ENCODE measurements at places on chromosomes 5 and 9.

DNA sequence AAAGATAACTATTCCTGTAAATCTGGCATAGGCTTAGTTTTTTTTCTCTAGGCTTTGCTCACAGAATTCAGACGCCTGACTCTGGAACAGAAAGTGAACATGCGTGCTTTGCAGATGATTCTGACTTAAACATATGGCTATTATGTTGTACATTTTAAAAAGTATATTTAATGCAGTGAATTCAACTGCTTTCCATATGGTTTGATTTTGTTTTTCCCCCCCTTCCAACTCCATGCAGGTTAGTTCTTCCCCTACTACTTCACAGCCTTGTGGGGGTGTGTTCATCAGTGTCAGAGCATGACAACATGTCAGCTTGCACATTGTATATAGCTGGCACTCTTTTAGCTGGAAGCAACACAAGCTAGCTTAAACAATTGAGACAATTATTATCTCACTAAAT lies 226.8 kb downstream of the TMEM167A start:
- no peak for DNase-seq

GRCh38 chr5:79436821-79437220 lies 77.1 kb downstream of the HOMER1 start:
- DNase-seq, result no peak

DNA sequence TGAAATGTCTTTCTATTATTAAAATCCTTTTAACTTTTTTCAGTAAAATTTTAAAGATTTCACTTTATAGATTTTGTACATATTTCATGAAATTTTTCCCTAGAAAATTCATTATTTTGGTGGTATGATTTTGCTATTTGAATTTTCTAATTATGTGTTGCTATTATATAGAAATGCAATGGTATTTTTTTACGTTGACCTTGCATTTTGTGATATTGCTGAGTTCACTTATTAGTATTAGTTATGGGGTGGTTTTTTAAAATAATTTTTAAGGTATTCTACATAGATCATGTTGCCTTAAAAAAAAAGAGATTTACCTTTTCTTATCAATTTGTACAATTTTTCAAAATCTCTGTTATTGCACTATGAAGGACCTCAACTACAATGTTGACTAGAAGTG lies 458.3 kb downstream of the TLE1 start:
- DNase-seq, result no peak

DNA sequence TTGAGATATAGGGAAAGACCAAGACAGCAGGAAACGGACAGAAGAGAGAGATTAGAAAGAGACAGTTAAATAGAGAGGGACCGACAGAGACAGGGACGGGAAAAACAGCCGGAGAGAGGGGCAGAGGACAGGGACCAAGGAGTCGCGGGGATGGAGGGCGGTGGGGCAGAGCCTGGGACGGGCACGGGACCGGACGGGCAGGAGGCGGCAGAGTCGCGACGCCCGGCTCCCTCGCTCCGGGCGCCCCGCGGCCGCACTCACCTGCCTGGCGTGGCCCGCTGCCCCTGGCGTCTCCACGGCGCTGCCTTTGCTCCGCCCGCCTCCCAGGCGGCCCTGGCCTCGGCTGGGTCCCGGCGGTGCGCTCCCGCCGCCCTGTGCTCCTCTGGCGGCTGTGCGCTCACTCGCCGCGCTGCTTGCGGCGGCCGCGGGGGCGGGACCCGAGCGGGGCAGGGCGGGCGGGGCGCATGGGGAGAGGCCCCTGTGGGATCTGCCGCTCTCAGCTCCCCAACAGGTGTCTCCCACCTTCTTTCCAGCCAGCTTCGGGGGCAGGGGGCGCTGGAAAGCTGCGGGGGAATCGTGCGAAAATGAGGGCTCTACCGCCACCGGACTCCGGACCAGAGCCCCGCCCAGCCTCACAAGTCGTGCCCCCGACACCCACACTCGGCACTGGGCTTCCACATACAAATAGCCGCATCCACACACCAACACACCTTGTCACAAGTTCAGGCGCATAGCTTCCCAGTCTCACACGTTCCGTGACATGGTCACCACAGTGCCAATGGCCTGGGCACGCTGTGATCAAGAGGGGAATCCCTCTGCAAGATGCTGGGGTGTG lies at the start of gene ARID3C:
TSS of gene ARID3C (minus strand) at position 411 of the 835 bp plus-strand sequence. CDS start 1,052 bp downstream, outside the sequence.
- no peak for DNase-seq

DNA sequence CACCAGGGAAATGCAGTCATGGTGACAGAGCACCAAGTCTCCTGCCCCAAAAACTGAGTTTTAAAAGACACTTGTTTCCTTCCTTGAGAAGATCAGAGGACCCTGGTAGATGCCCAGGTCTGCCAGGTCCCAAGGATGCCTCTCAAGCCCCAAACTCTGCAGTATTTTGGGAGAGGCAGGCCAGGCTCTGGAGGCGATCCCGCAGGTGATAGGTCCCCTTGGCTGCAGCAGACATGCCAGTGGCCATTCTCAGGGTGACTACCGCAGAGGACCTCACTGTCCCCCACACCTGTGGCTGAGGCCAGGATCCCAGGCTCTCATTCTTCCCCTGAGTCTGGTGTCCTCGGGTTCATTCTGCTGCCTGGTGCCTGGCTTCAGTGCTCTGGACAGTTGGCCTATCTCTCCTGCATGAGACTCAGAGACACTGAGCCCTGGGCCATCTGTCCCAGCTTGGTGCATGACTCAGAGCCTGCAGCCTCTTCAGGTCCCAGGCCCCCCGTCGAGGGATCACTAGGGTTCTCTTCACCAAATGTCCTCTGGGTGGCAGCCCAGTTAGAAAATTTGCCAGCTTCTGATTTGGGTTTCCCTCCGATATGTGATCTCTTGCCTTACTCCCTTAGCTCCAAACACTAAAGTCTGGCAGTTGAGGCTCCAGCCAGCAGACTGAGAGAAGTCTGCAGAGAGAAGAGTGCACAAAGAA lies 59.7 kb upstream of the GARNL3 start:
- peak; percentile 56 for DNase-seq

GRCh38 chr9:99336531-99336930 lies 114.4 kb downstream of the SEC61B start:
- DNase-seq, result no peak

DNA sequence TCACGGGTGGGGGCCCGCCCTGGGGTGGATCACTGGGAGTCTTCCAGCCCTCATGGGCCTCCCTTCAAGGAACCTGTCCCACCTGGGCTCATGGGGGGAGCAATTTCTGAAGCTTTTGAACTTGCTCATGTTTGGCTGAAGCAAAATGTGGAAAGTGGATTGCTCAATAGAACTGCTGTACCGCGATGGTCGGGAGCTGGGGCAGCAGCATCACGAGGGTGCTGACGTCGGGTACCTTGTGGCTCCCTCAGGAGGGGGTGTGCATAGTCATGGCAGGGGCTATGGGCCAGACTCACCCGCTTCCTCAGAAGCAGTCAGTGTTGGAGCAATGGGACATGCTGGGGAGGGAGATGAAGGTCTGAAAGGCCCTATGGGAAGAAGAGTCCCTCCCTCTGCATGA lies 57.9 kb downstream of the PRRT1B start:
- no peak for DNase-seq

- peak; percentile 75 for DNase-seq
These were observed 5.1 kb upstream of the RGMB start for GRCh38 chr5:98768160-98768959.

DNA sequence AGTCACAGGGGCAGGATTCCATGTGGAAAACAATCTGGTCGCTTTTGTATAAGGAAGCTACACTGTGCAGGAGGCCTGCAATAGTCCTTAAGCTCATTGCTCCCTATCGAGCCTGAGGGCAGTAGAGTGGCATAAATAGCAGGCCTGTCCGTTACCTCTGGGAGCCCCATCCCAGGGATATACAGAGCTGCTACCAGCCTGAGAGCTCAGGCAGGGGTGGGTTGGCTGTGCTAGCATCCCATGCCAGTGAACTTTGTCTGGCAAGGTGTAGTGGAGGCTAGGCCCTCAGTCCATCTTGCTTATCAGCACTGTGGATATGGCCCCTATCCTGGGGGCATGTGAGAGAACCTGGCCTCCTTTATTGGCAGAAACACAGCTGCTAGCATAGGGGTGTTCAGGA lies 47.7 kb downstream of the SLCO6A1 start:
- DNase-seq, result no peak

- no peak for DNase-seq
These were observed 43.3 kb downstream of the TMC1 start for GRCh38 chr9:72564479-72565281.

DNA sequence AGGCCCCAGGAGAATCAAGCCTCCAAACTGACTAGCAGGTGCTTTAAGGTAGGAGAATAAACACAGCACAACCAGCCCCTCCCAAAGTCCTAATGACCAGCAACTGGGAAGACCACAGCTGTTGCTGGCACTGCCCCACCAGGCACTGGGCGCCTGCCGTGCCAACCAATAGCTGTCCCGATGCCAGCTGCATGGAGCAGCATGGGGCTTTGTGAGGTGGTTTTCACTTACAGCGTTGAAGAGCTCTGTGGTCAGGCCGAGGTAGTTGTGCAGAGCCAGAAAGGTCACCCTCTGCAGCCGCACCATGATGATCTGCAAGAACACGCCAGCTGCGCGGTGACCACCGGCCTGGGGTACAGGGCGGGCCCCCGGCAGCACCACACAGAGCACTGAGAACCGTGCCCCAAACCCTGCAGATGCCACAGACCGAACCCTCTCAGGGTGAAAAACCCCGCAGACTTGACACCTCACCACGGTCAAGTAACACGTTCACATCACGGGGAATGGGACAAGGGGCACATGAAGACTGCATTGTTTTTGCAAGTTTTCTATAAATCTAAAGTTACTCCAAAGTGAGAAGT lies 28.7 kb downstream of the PNPLA7 start:
- no peak for DNase-seq

GRCh38 chr5:86500947-86501346 lies 116.8 kb upstream of the COX7C start:
- no peak for DNase-seq

DNA sequence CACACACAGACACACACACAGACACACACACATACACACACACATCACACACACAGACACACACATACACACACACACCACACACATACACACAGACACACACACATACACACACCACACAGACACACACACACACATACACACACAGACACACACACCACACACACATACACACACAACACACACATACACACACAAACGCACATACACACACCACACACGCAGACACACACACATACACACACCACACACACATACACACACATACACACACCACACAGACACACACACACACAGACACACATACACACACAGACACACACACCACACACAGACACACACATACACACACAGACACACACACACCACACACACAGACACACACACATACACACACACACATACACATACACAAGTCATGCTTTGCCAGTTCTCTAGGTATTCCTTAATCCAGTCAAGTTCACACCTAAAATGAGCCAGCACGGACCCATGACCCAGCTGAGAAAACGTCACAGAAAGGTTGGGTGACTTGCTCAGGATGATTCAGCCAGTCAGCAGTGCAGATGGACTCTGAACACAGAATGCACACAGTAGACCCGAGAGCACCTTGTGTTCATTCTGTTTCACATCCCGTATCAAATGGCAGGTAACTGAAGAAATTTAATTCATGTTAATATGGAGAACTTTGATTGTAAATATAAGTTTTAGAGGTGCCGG lies 746.4 kb downstream of the MTRR start:
- no peak for DNase-seq

GRCh38 chr5:77637170-77637997 lies 1.1 kb downstream of the OTP start:
- DNase-seq, result no peak

GRCh38 chr5:139383993-139384590 lies 995 bp upstream of the SLC23A1 start:
- DNase-seq, result no peak

GRCh38 chr9:93451849-93452709 lies 594 bp downstream of the FAM120A start:
- DNase-seq, result peak; percentile 57

GRCh38 chr5:116475338-116475737 lies 99.3 kb downstream of the SEMA6A start:
- no peak for DNase-seq

DNA sequence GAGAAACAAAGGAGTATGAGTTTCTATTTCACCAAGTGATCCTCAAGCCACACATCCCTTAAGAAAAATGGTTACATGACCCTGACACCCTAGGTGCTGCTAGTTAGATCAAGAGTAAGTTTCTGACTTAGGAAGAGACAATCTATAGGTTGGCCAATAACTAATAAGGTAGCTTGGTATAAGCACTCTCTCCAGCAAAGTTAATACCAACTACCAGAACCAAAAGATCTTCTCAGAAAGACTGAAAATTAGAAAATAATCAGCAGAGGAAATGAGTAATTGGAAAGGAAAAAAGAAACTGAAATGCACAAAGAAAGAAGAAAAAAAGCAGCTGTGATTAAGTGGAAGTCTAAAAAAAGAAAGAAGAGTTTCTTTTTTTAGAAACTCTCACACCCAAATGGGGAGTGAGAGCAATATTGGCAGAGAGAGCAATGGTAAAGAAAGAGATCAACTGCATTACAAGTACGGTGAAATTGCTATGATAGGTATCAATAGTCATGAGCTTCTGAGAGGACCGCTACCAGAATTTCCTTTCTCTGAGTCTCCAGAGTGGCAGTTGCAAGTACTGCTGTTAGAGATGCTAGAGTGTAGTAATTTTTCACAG lies 195.5 kb downstream of the TMEM167A start:
- no peak for DNase-seq

GRCh38 chr9:129028192-129028966 lies at the start of gene SH3GLB2:
SH3GLB2 (minus strand) TSS chr9:129028331; CDS start chr9:129028154, 177 bp downstream.
- peak; percentile 99 for DNase-seq

- no peak for DNase-seq
These were observed 25.1 kb downstream of the CEMIP2 start for GRCh38 chr9:71743217-71743705.

DNA sequence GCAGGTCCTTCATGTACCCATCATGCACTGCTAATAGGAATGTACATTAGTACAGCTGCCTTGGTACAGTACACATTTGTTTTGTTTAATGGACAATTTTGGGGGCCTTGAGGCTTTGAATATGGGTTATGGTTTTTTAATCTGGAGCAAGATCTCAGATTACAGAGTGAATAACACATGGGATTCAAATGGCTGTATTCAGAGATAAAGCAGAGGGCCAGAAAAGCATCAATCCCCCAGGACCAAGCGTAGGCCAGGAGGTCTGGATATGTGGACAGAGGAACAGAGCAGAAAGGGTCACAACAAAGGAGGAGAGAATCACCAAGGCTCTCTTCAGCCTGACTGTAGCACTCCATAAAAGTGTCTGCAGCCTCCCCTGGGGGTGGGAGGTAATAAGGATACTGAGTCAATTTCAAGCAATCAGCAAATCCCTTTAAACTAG lies 47.7 kb upstream of the STK32A start:
- DNase-seq, result no peak

- no peak for DNase-seq
These were observed 31.3 kb downstream of the AGXT2 start for GRCh38 chr5:35016174-35017051.

DNA sequence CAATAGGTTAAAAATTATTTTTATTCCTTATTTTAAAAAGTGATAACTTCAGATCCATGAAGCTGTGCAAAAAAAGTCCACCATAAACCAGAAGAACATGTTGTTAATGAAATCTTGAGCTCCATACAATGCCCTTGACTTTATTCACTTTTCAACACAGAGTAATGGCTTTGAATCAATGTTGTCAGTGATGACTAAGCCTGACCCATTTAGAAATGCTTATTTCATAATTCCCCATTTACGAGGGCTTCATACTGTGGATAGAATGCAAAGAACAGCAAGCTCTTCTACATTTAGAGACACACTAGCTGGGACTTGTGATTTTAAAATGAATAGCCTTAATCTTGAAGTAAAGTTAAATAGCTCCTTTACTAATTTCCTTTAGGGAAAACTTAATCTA lies 25.7 kb upstream of the IL9 start:
- no peak for DNase-seq

Measured in right hindlimb (tissue), 1 donor.